ENCODE measurements at places on chromosomes 11 and 22.

DNA sequence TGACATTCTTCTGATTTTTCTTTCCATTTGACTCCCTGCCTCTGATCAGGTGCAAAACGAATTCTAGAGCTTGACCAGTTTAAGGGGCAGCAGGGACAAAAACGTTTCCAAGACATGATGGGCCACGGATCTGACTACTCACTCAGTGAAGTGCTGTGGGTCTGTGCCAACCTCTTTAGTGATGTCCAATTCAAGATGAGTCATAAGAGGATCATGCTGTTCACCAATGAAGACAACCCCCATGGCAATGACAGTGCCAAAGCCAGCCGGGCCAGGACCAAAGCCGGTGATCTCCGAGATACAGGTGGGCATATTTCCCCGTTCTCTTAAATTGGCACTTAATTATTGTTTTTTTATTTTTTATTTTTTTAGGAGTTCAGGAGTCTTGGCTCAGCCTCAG, 15.4 kb downstream of the XRCC6 start:
- DNase-seq = no peak

DNA sequence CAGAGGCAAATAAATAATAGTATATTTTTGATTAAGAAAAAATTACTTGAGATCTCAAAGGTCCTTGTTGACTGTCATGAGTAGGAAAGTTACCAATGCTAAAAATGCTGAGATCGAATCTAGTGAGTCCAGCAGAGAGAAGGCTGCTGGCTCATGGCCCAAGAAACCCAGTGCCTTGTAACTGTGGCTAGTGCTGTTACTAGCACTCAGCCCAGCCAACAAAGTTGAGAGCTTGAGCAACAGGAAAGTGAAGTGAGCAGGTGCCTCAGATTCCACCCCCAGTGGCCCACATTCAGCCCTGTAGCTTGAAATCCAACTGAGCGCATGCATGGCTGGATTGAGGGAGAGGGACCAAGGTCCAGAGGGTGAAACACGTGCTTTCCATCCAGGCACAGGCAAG, 398.2 kb downstream of the SHANK2 start:
- no peak for DNase-seq

- no peak for DNase-seq
Measured at GRCh38 chr11:69202511-69203221, 46.9 kb downstream of the SMIM38 start.

DNA sequence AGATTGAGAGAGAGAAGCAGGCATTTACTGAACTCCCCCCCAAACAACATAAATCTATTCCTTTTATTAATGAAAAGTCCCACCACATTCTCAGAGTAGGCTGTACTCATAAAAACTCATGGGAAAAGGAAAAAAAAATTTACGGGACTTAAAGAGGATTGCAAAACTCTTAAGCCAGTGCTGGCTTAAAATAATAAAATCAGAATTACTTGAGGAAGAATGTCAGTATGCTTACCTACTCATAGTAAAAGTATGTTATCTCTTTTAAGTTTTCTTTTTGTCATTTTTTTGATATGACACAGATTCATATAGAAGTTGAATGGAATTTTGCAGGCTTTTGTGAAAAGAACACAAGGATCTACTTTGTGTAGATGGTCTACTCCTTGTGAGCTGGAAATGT, 126.3 kb downstream of the LUZP2 start:
- DNase-seq = no peak

GRCh38 chr11:76025817-76026216, 180.5 kb downstream of the WNT11 start:
- DNase-seq = no peak

GRCh38 chr11:34447044-34447443, 8.3 kb downstream of the CAT start:
- no peak for DNase-seq

GRCh38 chr22:28123989-28124766, 205.1 kb upstream of the PITPNB start:
- no peak for DNase-seq

DNA sequence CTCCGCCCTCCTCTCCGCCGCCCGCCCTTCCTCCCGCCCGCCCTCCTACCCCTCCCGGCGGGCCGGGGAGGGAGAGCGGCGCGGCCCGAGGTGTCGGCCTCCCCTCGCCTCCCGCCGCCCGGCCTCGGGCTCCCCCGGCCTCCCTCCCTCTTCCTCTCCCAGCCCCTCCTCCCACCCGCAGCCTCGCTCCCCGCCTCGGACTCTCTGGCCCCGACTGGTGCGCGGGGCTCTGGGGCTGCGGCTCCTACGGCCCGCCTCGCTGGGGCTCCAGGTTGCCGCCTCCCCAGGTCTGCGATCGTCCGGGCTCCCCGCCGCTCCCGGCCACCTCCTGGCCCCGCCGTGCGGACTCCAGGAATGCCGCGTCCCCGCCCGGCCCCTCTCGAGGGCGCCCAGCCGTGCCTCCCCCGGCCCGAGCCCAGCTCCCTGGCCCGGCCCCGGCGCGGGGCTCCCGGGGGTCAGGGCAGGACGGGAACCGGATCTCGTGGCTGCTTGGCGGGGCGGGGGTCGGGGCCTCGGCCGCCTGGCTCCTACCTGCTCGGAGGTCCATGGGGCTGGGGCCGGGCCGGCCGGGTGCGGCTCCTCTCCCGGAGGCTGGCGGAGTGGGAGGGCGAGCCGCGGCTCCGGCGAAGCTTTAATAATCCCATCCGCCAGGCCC, at the start of gene CLCF1:
Gene CLCF1, minus strand, starts transcription at position 606 of the 655 bp plus-strand sequence. Its CDS starts 59 bp downstream, at position 547.
- peak; percentile 25 for DNase-seq

- DNase-seq = no peak
Measured at GRCh38 chr11:35750981-35751663, 88.5 kb downstream of the TRIM44 start.

- DNase-seq = no peak
Measured at GRCh38 chr11:13338019-13338426, 60.4 kb downstream of the BMAL1 start.

DNA sequence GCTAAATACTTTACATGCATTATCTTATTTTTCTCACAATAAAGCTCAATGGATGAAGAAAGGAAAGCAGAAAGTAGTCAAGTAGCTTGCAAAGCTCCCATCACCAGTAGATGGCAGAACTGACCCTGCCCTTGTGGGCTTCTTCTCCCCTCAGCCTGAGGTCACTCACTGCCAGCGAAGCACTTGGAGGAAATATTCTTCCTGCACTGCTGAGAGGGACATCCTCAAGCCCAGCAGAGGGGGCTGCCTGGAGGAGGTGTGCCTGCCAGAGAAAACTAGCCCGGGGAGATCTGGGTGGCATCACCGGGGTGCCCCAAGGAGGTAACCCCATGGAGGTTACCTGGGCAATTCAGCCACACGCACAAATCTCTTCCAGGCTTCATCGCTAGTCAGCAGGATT, 6.6 kb downstream of the APOL4 start:
- DNase-seq = no peak

DNA sequence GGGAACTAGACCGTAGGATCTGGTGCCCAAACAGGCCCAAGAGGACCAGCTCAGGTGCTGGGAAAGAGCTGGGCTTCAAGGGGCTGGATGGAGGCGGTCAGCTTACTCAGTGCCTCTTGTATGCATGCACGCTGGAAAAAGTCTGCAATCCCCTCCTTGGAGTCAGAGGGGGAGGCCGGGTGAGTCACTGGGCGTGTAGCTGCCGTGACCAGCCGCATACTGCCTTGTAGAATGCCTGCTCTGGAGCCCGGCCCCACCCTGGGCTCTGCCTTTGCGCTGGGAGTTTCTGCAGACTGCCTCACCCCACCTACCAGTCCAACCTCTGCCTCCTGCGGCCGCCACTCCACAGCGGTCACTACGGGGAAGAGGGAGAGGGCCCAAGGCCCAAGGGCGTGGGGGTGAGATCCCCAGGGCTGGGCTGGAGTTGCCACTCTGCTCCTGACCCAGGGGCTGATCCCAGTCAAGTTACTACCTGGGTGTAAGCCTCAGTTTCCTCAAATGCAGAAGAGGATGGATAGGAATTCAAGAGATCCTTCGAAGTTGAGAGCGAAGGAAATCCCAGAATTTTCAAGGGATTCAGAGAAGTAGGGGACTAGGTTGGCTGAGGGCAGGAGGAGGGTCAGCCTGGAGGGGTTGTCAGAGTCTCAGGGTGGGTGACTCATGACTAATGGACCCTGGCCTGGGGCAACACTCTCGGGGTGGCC, 4.2 kb downstream of the MRGPRF start:
- no peak for DNase-seq

DNA sequence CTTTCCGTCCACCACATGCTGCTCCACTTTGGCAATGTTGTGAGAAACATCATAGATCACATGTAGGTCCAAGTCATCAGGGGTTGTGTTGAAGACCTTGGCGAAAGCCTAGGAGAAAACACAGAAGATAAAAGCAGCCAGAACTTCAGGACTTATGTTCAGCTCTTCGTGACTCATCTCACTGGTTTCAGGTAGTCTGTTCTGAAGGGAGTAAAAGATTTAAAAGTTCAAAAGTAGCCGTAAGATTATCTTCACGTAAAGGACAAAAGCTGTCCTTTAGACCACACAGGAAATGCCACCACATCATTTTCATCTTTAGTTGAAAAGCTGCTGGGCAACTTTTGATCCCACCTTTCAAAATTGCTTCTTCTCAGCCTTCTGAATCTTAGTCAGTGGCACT, 16.9 kb downstream of the RTCB start:
- no peak for DNase-seq

GRCh38 chr11:19352771-19353160, 112.0 kb upstream of the E2F8 start:
- no peak for DNase-seq

DNA sequence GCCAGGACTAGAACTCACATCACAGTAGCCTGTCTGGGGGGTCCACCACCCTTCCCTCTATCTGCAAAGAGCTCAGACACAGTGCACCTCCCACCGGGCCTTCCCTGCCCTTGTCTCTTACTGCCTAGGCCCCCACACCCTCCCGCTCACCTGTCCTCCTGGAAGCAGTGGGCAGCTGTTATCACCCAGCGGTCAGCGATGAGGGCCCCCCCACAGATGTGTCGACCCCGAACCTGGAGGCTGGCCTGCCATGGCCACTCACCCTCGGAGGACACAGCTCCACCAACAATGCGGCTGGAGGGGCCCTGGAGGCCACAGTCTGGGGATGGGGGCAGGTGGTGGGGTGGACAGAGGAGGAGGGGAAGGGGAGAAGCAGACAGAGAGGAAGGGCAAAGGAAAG, 18.8 kb downstream of the KCTD17 start:
- DNase-seq = no peak

GRCh38 chr22:50253941-50254340, 2.9 kb upstream of the HDAC10 start:
- no peak for DNase-seq

DNA sequence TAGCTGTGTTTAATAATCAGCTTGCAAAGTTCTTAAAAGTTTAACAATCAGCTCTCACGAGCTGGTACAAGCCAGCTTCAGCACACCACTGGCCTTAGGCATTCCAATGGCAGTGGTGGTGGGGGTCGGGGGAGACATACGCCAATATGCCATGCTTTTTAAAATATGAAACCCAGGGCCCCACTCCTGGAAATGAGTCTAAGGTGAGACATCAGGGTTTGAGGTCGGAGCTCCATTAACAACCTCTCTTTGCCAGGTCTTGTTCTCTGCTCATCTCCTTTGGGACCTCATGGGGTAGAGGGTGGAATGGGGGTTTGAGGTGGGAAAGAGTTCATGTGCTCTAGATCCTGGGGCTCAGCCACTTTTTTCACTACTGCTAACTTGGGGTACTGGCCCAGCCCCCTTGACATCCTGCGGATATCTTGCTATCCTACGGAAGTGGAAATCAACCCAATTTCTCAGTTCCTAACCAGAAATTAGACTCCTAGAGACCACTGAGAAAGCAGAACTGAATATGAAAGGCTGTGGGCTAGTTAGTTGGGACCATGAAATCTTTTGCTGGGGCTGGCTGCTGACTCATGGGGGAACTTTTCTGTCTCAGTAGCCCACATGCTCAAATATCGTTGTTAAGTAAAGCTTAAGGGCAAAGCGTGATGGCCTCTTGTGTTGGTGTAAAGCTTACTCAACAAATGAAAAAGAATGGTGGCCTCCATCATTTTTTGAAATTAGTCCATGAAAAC, 90.1 kb downstream of the PDHX start:
- no peak for DNase-seq

DNA sequence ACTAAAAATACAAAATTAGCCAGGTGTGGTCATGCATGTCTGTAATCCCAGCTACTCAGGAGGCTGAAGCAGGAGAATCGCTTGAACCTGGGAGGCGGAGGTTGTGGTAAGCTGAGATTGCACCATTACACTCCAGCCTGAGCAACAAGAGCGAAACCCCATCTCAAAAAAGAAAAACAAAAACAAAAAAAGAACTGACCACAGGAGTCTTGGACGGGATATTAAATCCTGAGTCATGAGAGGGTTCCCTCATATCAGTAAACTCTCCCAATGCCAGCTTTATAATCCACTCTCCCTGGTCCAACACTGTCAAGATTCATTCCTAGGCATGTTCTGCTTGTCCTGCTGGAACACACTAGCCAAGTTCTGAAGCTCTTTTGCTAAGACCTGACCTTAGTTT, 61.5 kb upstream of the EP300 start:
- no peak for DNase-seq

DNA sequence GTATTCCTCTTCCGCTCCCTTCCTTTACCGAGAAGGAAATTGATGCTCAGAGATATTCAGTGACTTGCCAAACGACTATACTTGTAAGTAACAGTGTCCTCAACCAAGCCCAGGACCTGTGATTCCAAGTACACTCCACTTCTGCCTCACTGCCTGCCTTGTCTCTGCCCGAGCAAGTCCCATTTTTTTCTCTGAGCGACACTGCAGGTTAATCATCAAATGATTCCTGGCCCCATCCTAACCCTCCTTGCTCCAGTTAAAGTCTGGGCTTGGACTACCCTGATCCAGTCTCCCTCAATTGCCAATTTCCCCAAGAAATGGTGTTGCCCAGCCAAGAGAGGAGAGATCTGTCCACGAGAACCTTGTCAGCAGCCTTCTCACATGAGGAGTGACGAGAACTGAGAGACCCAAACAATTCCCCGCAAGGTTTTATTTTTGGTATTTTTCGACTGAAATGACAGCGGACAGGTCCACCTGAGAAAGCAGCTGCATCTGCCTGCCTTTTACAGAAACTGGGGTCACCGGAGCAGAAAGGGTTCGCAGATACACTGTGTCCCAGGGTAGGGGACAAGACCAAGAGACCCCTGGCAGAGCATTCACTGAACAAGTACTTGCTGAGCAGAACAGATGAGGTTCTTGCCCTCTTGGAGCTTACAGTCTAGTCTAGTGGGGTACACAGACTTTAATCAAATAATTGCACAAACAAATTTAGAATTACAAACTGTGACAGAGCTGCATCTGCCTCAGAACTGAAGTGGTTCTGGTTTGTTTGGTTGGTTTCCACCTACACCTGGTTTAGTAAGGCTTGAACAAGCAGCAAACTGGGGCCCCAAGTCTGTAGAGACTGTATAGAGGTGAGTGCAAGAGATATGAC, 11.4 kb downstream of the POU2AF1 start:
- DNase-seq = no peak

GRCh38 chr22:43217285-43218030, 30.5 kb upstream of the TTLL12 start:
- DNase-seq = no peak
